ENCODE measurements at places on chromosomes 11 and 22.

DNA sequence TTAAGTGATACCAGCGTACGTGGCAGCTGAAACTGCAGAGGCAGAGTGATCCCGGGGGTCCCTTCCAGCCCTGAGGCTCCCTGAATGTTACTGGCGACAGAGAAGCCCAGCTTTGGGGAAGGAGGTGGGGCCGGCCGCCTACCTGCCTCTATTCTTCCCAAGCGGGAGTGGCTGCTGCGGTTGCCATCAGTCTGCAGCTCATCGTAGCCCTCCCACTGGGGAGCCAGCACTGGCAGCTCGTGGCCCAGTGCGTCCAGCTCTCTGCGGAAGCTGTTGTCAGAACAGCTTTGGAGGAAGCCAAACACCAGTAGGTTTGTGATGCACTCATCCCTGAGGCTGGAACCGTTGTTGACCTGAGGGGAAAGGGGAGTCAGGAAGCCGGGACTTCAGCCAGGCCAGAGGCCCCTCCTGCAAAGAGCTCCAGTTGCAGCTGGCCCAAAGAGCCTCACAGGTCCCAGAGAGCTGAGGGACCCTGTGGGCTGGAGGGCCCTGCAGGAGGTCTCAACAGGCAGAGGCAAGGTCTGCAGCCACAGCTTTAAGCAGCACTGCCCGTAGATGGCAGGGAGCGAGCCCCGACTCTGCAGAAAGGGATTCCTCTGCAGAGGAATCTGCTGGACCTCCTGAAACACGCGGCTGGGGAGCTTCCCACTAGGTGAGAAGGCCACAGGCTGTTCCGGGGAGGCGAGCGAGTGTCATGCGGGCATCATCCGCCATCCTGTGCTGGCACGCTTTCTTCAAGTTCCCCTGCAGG is 30.4 kb downstream of the BID start:
- DNase-seq: no peak

DNA sequence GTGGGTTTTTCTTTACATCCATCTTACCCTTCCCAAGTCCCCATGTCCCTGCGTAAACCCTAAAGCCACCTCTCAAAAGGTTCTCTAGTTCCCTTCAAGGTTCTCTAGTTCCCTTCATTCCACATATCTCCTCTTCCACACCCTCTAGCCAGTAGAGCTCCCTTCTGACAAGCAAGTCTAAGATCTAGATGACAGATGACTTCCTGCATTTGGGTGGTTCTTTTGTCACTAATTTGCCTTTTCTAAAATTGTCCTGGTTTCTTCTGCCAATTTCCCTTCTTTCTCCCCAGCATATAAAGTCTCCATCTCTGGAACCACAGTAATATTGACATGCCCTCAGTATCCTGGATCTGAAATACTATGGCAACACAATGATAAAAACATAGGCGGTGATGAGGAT is 7.8 kb downstream of the CD3E start:
- DNase-seq: no peak

DNA sequence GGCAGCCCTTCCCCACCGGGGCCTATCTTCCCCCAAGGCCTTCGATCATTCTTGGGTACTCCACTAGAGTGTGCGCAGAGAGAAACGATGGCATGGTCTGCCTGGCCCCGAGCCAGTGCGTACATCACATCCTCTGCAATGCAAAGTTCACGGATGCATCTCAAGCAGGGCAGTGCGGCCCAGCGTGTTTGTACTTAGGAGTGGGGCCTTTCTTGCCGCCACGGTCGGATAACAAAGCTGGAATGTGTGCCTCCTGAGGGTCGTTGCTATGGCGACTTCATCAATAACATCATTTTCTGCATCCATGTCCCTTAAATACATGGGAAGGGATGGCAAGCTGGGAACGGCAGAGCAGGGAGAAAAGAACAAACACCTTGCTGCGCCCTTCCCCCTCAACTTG is 73.9 kb downstream of the SCUBE1 start:
- peak; percentile 78 for DNase-seq

DNA sequence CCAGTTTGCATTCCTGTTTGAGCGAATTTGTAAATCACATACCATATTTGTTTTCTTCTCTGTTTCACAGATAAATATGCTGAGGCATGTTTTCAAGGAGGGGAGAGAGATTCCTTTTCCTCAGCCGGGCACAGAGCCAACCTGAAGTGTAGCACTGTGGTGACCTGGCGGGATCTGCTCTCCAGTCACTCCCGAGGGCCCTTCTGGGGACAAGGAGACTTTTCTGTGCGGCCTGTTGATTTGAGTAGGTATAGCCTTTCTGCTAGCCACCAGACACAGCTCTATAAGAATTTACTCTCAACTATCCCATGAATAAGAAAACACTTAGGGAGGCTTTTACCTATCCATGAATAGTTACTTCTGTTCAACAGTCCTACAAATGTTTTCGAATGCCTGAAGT is 63.5 kb upstream of the FDX1 start:
- peak; percentile 53 for DNase-seq

DNA sequence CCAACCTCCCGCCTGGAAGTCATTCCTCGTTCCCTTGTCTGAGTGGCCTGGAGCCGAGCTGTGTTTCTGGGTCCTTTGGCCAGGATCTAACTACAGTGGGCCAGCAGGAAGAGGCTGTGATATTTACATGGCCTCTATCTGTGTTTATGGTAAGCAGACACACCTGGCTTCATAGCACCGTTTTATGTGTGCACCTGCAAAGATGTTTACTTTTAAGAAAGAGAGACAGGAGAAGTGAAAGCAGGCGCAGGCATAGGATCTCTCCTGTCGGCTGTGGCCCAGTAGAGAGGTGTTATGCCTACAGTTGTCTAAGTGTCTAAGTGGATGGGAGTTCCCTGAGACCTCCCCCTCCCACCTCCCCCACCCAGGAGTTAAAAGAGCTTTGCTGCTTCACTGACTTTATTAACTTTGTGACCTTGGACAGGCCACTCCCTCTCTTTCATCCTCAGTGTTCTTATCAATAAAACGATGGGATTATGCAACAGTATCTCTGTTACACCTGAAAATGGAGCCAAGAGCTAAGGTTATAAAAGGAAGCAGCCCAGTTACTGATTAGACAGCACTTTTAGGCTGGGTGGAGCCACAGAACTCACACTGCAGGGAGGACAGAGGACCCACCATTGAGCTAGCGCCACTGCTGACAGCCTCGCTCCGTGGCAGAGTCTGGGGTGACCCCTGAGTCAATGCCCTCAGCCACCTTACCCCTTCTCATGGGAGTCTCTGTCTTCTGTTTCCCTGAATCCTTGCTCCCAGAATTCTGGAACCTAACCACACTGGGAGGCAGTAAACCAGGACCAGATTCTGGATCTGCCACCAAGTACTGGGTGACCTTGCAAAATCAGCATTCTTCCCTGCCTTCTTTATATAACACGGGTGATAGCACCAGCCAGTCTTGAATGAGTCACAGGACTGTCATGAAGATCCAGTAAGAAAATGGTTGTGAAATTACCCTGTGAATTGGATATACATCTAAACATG is 22.0 kb downstream of the ST14 start:
- DNase-seq: no peak

DNA sequence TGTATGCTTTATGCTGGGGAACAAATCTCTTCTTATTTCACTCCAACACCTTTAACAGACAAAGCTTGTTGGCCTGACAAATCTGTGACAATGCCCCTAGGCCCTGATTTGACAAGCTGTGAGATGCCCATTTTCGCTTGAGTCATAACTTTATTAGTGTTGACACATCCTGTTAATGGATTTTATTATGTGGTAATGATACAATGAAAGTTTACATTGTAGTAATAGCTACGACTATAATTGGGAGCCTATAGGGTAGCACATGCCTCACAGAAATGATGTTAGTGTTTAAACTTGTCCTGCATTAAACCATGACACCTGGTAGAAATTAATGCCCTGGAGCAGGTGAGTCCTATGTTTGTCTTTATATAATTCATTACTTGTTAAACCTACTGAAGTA is 3.3 kb upstream of the MMP10 start:
- no peak for DNase-seq

Data from brain (organoid and tissue), 16 donors.